ENCODE measurements at places on chromosomes 7 and 10.
A peak's percentile ranks its signal among the peaks of the same experiment; 100 is the strongest.

DNA sequence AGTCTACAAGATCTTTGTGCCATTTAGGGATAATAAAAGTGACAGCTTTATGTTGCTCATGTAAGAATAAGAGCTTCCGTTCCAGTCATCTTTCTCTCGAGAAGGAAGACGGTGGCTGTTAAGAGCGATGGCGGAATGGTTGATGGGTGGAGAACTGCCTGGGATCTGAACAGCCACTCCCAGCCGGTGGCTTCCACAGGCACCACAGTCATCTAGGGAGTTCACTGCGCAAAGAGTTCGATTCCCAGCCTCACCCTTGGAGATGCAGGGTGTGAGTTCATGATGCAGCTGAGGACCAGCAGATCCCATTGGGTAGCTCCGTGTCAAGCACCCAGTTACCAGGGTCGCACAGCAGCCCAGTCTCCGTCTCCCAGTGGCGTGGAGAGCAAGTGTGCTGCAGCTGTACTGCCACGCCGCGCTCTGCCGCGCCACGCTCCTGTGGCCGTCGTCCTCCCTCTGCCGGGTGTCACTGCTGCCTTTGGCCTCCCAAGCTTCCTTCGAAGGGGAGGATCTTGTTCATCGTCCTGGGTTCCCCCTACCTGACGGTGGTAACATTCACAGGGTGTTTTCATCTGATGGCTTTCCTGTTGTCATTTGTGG, 7.8 kb downstream of the SUN1 start:
- no peak for DNase-seq

GRCh38 chr7:70701477-70701876, 430.5 kb upstream of the GALNT17 start:
- DNase-seq: no peak

- no peak for DNase-seq
Measured at GRCh38 chr7:21504021-21504420, 38.8 kb upstream of the DNAH11 start.

DNA sequence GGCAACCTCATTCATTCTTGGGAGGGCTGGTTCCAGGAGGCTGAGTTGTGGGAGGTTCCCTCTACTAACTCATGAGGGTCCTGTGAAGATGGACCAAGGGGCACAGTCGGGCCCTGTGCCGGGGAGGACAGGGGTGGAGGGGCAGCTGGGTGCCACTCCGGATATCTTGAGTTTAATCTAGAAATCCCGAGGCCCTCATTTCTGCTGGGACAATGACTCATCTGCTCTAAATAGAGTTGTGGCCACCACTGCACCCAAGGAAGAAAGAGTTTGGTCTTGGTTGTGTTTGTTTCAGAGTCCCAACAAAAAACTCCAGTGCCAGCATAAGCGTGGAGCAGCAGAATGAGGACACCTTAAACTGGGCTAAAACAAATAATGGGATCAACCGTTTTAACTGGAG, 82.4 kb downstream of the EBF3 start:
- DNase-seq: no peak

- DNase-seq: peak; percentile 96
Measured at GRCh38 chr10:122307669-122308416, 36.7 kb downstream of the BTBD16 start.

GRCh38 chr7:27129729-27130539, 623 bp downstream of the HOXA4 start:
- no peak for DNase-seq

DNA sequence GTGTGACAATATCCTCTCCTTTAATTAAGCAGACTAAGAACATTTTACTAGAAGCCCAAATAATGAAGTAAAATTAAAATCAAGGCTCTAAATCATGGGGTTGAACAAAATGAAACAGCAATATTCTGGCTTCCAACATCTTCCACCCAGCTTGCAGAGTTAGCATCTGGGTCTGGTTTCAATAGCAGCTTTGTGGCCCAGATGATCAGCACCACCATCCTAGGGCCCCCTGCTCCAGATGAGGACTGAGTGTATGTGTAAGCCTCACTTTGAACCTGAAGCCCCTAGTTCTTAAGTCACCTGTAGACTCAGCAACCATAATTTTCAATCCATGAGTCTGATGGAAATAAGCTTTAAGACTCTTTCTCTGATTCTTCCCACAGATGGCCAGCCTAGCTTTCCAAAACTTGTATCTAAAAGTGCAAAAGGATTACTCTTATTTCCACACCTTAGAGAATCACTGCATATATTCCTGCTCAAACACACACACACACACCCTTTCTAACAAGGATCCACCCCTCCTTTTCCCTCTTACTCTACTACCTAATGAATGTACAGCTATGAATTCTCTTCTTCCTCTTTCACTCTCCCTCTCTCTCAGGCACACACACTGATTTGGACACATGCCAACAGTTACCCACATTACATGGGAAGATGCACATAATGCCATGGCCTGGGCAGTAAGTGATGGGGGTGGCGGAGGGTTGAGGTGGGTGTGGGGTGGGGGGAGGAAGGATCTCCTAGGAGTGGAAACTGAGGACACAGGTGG, 3.5 kb downstream of the DENND11 start:
- no peak for DNase-seq

DNA sequence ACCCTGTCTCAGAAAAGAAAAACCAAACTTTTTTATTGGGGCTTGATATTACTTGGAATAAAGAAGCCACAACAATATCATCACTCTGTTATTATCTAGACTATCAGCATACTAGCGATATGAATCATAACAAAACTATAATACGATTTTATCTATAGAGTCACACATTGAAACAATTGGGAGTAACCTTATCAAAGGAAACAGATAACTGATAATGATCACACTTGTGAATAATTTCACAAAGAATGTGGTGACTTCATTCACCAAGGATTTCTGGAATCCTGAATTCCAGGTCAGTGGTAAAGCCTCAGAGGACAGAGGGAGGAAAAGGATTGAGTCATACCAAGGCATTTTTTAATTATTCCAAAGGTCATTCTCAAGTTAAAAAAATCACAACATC, 32.1 kb upstream of the NMT2 start:
- peak; percentile 94 for DNase-seq

DNA sequence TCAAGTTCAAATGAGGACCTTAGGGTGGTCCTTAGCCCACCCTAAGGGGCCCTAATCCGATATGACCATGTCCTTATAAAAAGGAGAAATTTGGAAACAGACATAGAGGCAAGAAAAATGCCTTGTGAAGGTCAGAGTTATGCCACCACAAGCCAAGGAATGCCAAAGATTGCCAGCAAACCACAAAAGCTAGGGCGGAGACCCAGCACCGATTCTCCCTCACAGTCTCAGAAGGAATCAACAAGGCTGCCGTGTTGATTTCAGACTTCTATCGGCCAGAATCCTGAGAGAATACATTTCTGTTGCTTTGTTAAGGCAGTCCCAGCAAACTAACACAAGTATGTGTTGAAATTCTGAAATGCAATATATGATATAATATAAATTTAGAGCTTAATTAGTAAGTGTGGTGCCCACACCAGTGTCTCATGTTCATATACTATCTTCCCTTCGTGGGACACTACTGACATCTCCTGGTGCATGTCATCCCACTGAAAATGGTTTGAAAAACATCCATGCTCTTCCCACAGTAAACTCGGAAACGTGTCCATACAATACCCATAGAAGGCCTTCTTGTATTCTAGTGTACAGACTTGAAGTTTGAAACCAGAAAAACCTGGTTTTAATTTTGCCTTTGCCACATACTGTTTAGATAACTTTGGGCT, 349.0 kb downstream of the TNS3 start:
- no peak for DNase-seq

- DNase-seq: no peak
Measured at GRCh38 chr7:8436965-8437364, 3.6 kb downstream of the NXPH1 start.

DNA sequence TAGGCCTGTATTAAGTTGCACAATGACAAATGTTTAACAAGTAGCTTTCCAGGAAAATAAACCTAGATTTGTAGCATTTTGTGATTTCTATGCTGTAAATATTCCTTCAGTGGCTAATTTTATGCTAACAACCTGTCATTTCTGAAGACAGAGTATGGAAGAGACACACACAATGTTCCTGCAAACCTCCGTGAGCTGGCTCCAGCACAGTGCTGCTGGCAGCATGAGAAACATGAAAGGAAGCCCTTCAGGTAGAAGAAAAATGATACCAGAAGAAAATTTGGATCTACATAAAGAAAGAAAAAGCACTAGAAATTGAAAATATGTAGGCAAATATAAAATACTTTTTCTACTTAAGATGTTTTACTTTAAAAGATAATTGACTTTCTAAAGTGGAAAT, 69.5 kb upstream of the CTTNBP2 start:
- DNase-seq: no peak

GRCh38 chr7:139804571-139804970, 24.5 kb upstream of the TBXAS1 start:
- no peak for DNase-seq

DNA sequence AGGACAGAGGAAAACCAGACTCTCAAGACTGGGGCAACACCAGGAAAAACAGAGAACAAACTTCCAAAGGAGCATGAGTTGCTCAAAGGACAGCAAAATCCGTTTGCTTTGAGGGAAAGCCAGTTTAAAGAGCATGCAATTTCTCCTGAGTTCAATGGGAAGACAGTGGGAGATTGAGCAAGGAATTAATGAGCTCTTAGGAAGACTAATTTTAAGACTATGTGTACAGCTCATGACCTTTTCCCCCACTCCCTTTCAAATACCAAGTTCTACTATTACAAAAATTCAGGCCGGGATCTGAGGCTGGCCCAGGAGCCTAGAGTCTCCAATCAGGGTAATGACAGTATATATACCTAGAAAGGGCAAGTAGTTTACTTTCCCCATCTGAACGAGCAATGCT, 79.2 kb downstream of the EPDR1 start:
- no peak for DNase-seq

DNA sequence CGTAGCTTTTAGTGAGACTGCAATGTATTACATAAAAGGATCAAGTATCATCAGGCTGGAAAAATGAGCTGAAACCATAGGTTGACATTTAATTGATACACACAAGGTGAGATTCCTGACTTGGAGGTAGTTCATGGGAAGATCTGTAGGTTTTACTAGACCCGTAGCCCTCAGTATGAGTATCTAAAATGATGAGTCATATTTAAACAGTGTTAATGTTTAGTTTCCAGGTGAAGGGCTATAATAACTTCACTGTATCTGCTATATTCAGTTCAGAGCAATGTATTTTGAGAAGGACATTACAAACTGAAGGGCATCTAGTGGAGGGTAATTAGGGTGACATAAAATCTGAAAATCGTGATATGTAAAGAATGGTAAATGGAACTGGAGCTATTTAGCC, 35.0 kb downstream of the ENTPD1 start:
- peak; percentile 5 for DNase-seq

DNA sequence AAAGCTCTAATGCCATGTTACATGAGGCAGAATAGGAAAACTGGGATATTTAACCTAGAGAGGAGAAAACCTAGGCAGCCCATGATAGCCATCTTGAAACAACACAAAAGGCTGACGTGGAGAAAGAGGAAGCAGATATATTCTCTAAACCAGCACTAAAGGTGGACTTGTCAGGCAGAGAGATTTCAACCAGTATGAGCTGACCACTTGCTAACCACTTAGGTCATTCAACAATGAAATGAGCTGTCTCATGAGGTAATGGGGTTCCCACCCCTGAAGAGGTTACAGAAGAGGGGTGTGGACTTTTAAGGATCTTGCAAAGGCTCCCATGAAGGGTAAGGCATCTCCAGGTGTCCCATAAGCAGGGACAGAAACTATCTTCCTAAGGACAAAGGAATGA, 26.8 kb upstream of the EGR2 start:
- no peak for DNase-seq

GRCh38 chr7:1041551-1042491, 2.5 kb upstream of the GPR146 start:
- no peak for DNase-seq

DNA sequence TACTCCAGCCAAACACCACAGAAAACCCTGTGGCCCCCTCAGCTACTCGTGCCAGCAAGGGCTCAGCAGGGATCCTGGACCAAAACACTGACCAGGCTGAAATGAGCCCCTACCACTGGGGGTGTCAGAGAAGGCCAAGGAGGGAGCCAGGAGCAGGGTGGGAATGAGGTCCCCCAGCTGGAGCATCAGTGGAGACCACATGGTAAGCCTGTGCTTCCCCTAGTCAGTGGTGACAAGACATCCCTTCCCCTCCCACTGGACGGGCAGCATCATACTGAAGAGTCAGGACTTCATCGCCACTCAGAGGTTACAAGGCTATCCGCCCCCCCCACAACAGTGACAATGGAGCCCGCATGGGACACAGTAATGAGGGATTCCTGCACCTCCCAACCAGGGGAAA, 99.6 kb downstream of the LHPP start:
- no peak for DNase-seq

GRCh38 chr7:127978421-127978820, 52.8 kb downstream of the LRRC4 start:
- no peak for DNase-seq

- DNase-seq: no peak
Measured at GRCh38 chr7:45663167-45663921, 89.2 kb downstream of the ADCY1 start.

- DNase-seq: no peak
Measured at GRCh38 chr10:14040787-14041631, 289.7 kb downstream of the FRMD4A start.

DNA sequence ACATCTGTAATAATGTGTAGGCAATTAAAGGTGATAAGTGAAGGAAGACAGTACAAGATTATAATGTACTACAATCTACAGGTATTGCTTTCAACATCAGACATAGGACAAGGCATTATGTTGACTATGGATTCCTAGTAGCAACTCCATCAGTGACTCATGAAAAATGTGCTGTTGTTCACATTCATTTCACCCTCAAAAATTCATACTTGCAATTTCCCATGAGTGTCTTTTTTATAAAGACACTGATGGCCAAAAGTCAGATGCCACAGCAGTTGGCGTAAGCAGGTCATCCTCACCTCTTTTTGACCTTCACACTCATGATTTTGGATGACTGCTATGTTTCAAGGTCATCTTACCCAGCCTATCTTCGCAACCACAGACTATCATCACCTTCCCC, 100.0 kb upstream of the AMPH start:
- peak; percentile 12 for DNase-seq

GRCh38 chr7:24472093-24472492, 101.2 kb upstream of the PALS2 start:
- DNase-seq: no peak

DNA sequence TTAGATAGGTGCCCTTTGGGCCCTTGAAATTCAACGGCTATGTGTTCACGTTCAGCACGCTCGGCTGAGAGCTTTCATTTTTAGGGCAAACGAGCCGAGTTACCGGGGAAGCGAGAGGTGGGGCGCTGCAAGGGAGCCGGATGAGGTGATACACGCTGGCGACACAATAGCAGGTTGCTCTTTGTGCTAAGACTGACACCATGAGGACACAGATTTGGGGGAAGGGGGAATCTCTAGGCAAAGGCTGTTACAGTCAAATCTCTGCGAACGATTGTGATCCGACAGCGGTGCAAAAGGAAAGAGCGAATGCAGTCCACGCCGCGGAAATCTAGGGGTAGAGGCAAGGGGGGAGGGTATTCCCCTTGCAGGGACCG, 667 bp downstream of the KLLN start:
- peak; percentile 60 for DNase-seq

- no peak for DNase-seq
Measured at GRCh38 chr7:42414941-42415505, 178.0 kb upstream of the GLI3 start.

GRCh38 chr10:19833170-19833824, 17.1 kb downstream of the PLXDC2 start:
- DNase-seq: peak; percentile 28

- DNase-seq: peak; percentile 23
Measured at GRCh38 chr7:69967689-69968450, 369.6 kb downstream of the AUTS2 start.
